ENCODE measurements at places on chromosomes 12 and 14. TPM values are rescaled to one million over a fixed set of nuclear protein-coding genes. Genes with fewer than 3 reads are reported as not detected.

The DYRK2 gene
- total RNA-seq, result 21.5 TPM

The ATN1 gene
- total RNA-seq, result 32.4 TPM

The CELA1 gene
- 0.18 TPM for total RNA-seq

The TMEM260 gene
- 17.9 TPM for total RNA-seq

The PGF gene
- 0.09 TPM for total RNA-seq

The HVCN1 gene
- total RNA-seq, result 4.7 TPM

The GPR132 gene
- total RNA-seq, result 35.4 TPM

The SCN8A gene
- total RNA-seq, result 0.69 TPM

The ZBTB25 gene
- total RNA-seq, result 40.0 TPM

The SDR9C7 gene
- total RNA-seq, result not detected

The ARL1 gene
- total RNA-seq, result 85.6 TPM
